ENCODE measurements at places on chromosomes 5 and 9. TPM values are rescaled to one million over a fixed set of nuclear protein-coding genes. Genes with fewer than 3 reads are reported as not detected.

DNA sequence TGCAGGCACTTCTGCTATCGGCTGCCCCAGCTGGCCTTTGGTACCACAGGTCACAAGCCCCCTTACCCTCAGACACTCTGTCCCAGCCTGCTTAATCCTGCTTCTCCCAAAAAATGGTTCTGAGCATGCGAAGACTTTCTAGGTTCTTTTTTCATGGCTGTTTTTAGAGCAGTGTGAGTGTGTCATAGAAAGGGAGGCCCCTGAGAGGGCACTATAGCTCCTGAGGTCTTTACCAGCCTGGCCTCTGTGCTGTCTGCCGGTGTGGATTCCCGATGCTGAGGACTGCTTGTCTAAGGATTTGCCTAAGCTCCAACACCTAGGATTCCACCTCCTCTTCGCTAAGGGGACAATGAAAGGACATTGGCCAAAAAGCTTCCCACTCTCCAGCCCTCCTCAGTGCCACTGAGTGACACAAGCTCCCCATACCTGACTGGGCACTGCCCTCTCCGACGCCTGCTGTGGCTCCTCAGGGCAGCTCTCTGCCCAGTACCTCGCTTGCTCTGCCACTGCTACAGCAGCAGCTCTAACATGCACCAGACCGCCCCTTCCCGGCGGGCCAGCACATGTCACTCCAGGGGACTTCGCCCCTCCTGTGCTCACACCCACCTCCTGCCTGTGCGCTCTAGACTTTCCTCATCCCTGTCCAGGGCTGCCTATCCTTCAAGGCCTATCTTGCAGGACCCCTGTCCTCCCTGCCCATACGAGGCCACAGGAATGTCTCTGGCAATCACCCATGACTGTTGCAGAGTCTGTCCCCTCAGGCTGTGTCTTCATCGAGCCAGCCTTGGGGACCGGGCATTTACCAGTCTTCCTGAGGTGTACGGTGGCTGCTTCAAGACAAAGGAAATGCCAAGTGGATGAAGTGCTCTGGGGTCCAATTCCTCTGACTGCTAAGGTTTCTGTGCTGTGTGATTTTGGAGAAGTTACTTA lies 21.0 kb downstream of the MACROH2A1 start:
- no peak for DNase-seq

DNA sequence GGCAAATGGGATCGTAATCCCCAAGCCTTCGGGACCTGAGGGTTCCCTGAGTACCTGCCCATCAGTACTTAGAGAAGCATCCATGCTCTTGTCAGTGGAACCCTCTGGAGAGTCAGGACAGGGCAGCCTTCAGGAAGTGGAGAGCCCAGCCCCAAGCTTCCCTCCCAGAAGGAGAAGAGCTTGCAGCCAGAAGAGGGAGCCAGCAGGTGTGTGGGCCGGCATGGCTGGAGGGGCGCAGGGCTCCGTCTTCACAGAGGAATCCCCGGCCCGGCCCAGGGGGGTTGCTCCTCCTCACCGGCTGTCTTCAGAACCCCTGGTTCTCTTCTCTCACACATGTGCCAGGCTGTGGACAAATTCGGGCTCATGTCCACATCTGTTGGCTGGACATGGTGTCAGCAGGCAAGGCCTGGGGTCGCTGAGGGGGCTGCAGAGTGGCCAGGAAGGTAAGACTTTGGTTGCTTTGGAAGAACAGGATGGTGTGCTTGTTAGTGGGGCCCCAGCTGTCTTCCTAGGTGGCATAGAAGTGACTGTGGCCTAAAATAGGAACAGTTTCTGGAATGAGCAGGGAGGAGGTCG lies 58.9 kb upstream of the RXRA start:
- DNase-seq: peak; percentile 77

DNA sequence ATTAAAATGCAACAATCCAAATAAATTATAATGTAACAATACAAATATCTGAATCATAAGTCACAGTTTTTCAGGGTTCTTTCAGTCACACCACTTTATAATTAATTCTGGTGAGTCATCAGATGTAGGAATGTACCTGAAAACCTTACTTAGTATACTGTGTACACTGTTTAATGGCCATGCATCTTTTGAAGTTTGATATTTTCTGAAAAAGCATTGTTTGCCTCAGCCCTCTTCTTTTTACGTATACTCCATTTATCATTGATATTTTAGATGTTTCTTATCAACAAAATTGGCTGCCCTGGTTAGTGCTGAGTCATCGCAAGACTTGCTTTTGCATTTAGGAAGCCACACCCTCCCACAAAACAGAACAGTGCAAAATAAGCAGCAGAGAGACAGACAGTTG lies 218.6 kb downstream of the PJA2 start:
- no peak for DNase-seq

GRCh38 chr9:34686231-34686630 lies 4.8 kb downstream of the CCL19 start:
- no peak for DNase-seq

DNA sequence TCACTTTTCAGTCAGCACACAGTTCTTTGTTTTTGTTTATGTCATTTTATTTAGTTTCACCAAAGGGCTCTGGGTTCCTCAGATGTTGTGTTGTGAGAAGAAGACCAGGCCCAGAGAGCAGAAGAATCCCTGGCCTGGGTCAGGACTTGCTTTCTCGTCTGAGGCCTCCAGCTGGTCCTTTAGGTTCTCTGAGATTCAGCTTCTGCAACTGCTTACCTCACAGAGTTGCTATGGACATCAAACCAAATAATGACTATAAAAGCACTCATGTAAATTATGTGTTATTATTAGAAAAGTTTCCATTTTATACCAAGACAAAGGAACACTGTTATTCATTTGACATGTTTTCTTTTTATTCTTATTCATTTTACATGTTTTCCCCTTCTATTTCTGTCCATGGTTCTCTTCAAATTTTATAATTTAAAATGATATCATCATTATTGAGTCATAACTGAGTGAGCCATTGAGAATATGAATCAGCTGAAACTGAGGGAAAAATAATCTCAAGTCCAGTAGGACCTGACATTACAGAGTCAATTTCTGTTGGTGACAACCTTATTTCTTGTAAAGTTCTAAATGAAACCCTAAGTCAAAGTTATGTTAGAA lies 44.0 kb upstream of the GLRX start:
- no peak for DNase-seq

DNA sequence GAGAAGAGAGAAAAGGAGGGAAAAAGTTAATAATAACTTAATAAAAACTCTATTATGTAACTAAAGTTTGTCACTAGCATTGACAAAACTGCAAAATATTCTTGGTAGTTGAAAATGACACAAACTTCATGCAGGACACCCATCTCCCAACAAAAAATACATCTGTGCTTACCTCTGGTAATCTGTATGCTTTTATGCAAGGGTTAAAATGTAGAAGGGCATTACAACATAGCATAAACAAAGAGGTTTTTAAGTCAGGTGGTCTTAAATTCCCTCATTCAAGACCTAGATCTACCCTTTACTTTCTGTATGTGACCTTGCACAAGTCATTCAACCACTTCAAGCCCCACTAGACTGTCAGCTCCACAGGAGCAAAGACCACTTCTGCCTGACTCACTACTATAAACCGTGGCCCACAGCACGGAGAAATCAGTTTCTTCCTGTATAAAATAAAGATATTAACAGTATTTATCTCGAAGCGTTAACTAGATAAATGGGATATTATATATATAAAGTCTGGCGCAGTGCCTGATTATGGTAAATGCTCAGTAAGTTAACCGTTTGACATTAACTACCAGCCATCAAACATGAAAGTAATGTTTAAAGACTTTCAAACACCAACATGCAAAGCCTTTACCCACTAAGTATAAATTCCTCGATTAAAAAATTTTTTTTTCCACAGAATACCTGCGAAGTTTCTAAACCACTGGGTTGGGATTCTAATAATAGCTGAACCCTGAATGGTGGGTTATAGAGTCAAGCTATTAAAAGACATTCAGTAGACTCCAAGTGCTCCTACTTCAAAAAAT lies 2.0 kb downstream of the FBXL17 start:
- DNase-seq: no peak

DNA sequence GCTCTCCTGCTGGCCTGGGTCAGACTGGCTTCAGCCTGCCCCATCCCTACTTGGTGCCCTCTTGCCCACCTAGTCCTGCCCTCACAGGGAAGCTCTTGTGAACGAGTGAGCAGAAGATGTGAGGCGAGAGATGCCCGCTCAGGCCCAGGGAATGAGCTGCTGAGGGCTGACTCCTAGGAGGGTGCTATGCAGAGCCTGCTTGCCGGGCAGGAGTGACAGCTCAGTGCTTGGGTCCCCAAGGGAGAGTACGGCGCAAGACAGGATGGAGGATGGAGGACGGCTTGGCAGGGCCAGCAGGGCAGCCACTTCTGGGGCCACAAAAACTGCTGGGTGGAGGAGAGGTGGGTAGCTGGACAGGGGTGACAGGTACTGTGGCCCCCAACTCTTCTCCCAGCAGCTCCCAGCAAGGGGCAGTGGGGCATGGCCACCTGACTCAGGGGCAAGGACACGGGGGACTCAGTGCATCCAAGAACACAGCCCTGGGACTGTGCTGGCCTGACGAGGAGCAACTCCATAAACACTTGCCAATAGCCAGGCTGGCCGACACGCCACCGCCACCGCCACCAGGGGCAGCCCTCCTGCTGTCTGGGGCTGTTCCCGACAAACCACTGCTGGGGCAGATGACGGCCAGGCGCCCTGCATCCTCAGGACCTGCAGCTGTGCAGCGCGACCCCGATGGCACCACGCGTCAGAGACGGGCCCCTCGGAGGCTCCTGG lies 55.6 kb upstream of the UBAC1 start:
- peak; percentile 62 for DNase-seq

DNA sequence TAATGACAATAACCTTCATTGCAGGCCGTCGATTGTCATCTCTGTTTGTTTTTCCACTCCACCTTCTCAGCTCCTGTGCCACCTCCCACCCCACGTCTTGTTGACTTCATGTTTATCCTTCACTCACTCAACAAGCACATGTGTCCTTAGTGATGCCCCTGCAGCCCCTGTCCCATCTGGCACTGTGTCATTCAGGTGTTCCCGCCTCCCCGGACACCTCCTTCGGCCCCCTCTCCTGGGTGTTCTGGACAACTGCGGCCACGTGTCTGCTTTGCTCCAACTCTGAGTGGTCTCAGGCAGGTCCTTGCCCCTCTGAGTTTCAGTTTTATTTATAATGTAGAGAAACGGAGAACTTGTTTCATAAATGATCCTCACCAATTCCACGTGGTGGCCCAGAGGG lies 91.0 kb upstream of the COL5A1 start:
- DNase-seq: peak; percentile 65

DNA sequence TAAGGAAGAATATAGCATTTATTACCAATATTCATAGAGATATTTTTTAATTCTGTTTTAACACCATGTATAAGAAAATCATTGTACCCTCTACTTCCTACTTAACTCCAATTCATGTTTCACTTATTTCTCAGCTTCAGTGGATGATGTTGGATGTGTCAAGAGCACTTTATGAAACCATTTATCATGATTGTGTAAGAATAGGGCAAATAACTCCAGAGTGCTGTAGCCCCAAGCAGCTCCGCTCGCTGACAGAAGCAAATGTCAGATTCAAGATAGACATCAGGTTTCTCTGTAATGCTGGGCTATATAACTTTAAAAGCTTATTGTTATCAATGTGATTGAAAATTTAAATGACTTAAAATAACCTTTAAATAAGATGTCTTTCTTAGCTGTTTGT lies 50.4 kb downstream of the MAST4 start:
- DNase-seq: no peak

DNA sequence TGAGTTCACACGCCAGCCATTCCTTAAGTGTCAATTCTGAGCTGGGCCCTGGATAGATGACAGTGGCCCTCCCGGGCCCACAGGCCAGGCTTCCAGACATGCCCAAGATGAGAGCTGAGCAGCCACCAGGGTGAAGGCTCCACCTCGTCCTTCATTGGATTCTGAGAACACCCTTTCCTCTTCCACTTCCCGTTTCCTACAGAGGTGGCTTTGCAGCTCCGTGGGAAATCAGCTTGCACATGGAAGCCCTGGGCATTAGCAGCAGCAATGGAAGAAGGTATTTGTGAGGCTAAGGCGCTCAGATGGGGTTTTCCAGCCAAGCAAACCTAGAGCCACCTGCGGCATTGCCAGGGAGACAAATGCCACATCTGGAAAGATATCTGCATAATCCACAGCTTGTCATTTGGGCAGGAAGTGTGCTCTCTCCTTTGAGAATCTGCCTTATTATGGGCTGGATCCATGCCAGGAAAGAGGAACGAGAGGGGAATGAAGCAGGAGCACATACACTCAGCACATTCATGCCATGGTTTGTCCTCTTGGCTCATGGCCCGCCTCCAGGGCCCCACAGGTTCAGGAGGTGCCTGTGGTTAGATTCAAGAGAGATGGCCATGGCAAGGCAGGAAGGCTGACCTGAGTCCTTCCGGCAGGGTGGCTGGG lies 34.1 kb downstream of the CFAP77 start:
- DNase-seq: no peak

DNA sequence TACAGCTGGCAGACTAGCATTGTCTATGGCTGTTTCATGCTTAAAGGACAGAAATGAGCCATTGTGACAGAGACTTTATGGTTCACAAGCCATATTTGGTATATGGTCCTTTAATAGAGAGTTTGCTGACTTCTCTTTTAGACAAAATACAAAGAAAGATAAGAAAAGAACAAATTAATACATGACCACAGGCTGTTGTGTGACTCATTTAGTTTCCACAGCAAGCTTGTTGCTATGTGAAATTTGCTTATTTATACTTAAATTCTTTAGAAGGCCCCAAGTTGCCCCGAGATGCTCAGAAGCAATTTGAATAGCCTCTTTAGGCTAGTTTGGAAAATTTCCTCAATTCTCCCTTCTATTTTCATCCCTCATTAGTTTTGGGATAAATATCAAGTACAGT lies 315.3 kb upstream of the RPS23 start:
- no peak for DNase-seq

GRCh38 chr5:83947763-83948162 lies 227.1 kb upstream of the HAPLN1 start:
- no peak for DNase-seq

- no peak for DNase-seq
Observed at GRCh38 chr5:32779754-32780415, 68.8 kb downstream of the NPR3 start.

DNA sequence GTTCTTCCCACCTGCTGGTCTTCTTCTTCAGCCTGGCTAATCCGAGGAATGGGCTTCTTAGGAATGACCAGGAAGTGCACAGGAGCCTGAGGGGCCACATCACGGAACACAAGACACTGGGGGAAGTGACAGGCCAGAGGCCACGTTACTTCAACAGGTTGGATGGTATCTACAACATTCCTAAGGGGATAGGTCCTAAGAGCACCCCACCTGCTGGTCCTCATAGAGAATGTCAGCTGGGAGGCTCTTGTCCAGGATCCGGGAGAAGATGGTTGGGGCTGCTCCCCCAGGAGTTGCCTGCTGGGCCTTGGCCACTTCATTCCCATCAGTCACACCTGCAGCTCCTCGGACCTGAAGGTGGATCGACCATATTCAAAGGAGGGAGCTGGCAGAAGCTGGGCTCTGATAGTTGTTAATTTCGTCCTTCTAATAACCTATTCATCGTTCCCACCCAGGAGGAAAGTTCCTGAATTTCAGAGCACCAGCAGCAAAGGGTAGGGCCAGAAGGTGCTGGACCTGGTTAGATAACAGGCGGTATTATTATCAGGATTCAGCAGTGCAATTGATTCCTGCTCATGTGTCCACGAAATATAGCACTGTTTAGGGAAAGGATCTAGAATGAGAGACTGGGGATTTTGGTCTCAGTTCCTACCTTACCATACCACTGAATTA lies 1.3 kb downstream of the HINT2 start:
- peak; percentile 72 for DNase-seq

- no peak for DNase-seq
Observed at GRCh38 chr5:177550122-177550521, 4.2 kb downstream of the FAM193B start.

Gene DTWD2
- 34.7 TPM for total RNA-seq

Gene IPPK
- total RNA-seq: 6.0 TPM

Gene FAM13B
- 22.9 TPM for total RNA-seq

Gene CNOT8
- 44.6 TPM for total RNA-seq

Gene PTBP3
- 102 TPM for total RNA-seq

Gene STK32A
- total RNA-seq: 35.3 TPM

Gene FGF10
- 2.8 TPM for total RNA-seq

Measured in endodermal cell (in vitro differentiated cells).